ENCODE measurements at places on chromosomes 1 and 21.

DNA sequence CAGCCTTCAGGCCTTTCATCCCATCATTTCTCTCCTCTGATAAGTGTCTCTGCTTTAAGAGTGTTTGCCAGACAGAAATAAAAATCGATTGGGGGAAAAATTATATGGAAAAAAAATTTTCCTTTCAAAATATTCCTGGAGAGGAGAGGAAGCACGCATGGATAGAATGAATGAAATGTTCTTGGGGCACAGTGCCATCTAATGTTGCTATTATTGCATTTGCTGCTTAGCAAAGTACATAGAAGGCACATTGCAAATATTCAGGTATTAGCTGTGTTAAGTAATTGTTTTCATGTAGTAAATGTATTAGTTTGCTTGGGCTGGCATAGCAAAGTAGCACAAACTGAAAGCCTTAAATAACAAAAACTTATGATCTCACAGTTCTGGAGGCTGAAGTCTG lies 18.1 kb downstream of the B3GALT5 start:
- peak; percentile 41 for DNase-seq

DNA sequence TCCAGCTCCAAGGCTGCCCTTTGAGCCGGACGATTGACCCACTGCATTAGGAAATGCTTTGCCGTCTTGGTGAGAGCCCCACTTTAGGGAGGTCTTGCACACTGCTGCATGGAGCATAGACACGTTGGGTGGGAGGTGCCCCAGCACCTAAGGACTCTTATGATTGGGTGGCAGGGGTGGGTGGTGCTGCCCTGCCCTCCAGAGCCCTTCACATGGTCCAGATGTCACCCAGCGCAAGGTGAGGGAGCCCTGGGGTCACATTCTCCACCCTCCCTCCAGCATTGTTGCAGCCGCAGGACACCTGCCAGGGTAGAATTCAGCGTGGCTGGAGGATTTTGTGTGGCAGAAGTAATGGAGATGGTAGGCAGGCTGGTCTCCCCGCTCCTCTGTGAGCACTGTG lies 137.4 kb upstream of the COL6A1 start:
- DNase-seq = no peak

DNA sequence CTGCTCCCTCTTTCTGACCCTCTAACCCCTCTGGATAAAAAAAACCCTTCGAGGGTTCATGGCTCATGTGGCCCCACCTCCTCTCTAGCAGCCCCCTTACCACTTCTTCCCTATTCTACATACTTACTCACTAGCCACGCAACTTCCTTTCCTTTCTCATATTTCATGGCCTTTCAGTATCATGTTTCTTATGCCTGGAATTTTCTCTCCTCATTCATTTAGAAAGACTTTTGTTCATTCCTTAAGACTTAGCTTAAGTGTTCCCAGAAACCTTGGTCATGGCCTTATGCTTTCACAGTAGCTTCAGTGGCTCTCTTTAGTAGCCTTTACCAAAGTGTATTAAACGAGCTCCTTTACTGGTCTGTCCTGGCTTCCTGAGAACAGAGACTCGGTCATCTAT lies 6.1 kb downstream of the ACP6 start:
- peak; percentile 52 for DNase-seq

GRCh38 chr1:3156936-3157335 lies 87.9 kb downstream of the PRDM16 start:
- no peak for DNase-seq

DNA sequence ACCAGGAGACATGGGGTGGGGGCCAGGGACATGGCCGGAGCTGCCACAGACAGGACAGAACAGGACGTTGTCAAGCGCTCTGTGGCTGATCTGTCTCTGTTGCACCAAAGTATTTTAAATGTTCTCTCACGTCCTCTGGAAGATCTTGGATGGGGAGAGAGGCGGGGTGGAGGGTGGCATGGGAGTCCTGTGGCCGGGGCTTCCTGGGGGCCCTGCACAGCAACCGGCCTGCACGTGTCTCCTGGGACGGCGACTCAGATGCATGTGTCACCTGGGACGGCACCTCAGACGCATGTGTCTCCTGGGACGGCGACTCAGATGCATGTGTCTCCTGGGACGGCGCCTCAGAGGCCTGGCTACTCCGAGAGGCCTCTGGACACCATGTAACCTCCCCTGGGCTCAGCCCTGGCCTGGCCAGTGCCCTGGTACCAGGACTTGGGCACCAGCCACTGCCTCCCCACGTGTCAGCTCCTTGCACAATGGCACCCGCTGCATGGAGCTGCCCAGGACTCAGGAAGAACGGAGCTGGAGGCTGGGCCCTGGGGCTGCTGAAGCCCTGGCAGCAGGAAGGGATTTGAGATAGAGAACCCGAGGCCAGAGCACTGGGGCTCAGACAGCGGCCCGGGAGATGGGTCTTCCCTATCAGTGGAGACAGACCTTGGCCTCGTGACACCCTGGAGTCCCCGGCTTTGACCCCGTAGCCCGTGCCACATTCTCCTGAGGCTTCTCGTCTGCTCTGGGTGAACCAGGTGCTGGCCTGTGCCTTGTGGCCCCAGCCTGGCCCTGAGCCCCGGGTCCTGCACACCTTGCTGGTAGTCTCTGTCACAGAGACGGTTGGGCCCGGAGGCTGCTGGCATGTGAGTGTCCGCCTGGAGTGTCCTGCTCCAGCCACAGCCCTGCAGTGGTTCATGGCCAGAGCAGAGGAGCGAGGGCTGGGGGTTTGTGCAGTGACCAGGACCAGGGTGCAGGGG lies 14.7 kb upstream of the SLC19A1 start:
- DNase-seq = peak; percentile 16

GRCh38 chr1:26145041-26145959 lies 13.6 kb upstream of the FAM110D start:
- DNase-seq = peak; percentile 72

GRCh38 chr1:88701275-88701674 lies 17.2 kb downstream of the PKN2 start:
- no peak for DNase-seq

All from fibroblast of skin of right biceps (primary cell).